Activated CD8-positive, alpha-beta memory T cell treated with anti-CD3 and anti-CD28 coated beads for 1 hour (primary cell): ENCODE measurements at places on chromosomes 16 and 17.

- no peak for DNase-seq
Observed at GRCh38 chr17:41403404-41404023, 6.1 kb upstream of the KRT31 start.

DNA sequence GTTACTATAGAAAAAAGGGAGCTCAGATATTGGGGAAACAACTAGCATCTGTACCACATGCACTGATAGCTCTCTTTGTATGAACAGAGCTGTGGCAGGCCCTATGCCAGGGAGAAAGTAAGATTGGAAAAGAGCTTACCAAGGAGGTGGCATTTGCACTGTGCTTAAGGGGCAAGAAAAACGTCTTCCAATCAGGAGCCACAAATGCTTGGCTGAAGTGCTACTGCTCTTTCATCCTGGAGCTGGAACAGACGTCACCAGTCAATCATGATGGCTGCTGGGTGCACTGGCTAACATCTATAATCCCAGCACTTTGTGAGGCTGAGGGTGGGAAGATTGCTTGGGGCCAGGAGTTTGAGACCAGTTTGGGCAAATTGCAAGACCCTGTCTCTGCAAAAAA, 218.5 kb downstream of the SEC14L1 start:
- no peak for DNase-seq

DNA sequence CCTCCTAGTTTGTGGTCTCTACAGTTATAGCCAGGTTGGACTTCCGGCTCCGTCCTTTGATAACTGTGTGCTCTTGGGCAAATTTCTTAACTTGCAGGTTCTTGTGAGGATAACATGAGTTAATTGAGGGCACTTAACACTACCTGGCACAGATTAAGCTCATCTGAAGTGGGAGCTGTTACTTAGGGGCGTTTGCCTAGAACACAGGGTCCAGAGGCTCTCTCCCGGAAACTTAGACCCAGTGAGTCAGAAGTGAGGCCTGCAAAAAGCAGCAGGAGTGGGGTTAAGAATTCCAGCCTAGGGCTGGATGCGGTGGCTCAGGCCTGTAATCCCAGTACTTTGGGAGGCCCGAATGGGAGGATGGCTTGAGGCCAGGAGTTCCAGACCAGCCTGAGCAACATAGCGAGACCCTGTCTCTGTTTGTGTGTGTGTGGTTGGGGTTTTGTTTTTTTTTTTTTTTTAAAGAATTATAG, 1.4 kb downstream of the MVP start:
- DNase-seq: no peak

DNA sequence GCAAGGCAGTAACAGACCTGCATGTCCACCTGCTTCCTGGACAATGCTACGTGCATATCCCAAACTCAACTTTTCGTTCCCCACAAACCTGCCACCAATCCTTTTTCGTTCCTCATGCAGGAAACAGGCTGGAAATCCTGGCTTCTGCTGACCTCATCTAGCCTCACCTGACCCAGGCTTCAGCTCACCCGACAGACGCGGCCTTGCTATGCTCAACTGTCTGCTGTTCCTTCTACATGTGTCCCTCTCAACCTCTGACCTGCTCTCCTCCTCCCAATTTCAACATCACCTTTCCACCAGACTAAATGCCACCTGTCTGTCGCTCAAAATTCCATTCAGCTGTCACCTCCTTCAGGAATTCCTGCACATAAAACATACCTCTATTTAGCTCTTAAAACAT, 44.5 kb downstream of the XPO6 start:
- DNase-seq: no peak

GRCh38 chr17:50184611-50185398, 16.6 kb downstream of the COL1A1 start:
- no peak for DNase-seq
